ENCODE measurements at places on chromosomes 1 and 21. TPM values are rescaled to one million over a fixed set of nuclear protein-coding genes. Genes with fewer than 3 reads are reported as not detected.
A peak's percentile ranks its signal among the peaks of the same experiment; 100 is the strongest.

DNA sequence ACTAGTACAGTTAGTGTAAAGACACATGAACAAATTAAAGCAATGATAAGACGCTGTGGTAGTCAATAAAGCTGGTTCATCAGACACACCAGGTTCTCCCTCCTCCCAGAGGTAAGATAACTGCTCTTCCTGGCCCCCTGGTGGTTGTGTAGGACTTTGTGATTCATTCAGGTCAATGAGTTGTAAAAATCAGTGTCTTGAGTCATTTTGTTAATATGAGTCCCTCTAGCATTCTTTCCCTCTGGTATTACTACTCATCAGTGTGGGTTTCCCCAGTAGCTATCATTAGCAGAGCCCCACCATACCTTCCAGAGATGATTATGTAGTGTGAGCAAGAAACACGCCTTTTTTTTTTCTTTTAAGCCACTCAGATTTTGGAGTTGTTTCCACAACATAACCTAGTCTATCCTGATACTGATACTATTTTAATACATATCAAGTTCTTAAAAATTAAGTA is 3.6 kb upstream of the SETDB1 start:
- peak; percentile 88 for DNase-seq

DNA sequence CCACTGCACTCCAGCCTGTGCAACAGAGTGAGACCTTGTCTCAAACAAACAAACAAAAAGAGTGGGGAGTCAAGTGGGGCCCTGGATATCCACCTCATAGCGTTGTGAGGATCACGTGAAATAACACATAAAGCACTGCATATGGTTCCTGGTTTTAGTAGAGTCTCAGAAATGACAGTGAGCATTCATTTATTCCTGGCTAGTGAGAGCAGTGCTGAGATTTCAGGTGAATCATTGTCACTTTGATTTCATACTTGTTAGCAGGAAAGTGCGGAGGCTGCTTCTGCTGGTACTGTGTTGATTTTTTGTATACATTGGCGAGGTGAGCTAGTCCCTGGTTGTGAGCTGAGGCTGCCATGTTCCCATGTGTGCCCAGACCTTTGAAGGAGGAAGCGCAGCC is 22.9 kb downstream of the ARHGEF10L start:
- no peak for DNase-seq

Gene DNAJC6
- 1.3 TPM for total RNA-seq

Gene MYBPH
- not detected for total RNA-seq
